ENCODE measurements at places on chromosomes 12 and 14.

DNA sequence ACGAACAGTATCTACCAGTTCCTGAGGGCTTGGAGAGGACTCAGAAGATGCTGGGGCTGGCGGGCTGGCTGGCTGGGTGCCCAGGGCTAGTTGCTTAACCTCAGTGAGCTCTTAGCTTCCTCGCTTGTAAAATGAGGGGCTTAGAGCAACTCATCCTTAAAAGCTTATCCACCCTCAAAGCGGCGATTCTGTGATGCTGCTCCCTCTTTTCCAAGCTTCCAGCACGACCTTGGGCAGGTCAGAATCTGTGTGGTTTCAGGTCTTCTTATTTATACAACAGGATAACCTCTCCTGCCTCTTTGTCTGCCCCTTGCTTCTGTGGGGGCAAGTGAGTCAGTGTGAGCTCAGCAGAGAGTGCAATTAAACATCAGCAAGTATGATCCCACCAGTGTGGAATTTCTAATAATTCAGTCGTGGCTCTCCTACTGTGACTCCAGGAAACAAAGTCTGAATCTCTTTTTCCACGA lies 281.8 kb downstream of the KSR2 start:
- DNase-seq = peak; percentile 82

GRCh38 chr14:51424561-51425251 lies 184.7 kb downstream of the TMX1 start:
- DNase-seq = peak; percentile 72

GRCh38 chr12:58804749-58805148 lies 115.6 kb downstream of the LRIG3 start:
- DNase-seq = no peak

- DNase-seq = peak; percentile 62
Observed at GRCh38 chr12:40152783-40153383, 47.0 kb upstream of the SLC2A13 start.

GRCh38 chr12:124303579-124304313 lies 8.9 kb downstream of the RFLNA start:
- no peak for DNase-seq

- DNase-seq = peak; percentile 74
Observed at GRCh38 chr14:90140956-90141316, 79.1 kb downstream of the KCNK13 start.

DNA sequence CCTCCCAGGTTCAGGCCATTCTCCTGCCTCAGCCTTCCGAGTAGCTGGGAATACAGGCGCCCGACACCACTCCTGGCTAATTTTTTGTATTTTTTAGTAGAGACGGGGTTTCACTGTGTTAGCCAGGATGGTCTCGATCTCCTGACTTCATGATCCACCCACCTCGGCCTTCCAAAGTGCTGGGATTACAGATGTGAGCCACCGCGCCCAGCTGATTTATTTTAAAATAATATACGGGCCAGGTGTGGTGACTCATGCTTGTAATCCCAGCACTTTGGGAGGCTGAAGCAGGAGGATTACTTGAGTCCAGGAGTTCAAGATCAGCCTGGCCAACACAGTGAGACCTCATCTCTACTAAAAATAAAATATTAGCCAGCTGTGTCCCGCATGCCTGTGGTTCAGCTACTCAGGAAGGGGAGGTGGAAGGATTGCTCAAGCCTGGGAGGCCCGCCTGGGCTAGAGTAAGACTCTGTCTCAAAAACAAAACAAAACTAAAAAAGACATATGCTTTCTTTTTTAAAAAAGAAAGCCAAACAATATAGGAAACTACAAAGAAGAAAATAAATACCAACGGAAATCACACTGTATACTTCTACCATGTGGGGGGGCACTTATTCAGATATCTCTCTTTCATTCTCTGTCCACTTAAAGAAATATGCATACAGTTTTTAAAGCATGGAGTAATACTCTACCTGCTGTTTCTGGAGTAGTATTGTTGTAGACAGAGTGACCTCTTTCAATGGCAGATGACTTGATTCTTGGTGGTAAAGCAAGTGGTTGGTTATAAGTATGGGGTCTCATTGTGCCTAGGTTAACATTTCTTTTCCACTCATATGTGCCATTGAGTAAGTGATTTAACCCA lies 930 bp upstream of the MIA2 start:
- DNase-seq = peak; percentile 77

DNA sequence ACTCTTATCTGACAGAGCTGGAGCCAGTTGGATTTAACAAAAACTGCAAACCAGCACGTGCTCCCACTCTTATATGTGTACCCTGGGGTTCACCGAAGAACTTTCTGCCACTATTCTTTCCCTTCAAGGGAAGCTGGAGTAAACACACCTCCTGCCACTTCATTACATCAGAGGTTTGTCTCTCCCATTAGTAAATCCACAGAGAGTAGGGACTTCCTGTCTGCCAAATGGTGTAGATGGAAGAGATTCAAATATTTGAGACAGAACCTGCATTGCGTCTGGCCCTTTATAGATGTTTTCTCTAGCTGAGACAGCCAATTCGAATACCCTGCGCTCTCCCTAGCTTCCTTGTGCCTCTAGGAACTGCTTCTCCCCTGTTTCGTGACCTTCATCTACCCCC lies 29.1 kb upstream of the AEBP2 start:
- DNase-seq = no peak

DNA sequence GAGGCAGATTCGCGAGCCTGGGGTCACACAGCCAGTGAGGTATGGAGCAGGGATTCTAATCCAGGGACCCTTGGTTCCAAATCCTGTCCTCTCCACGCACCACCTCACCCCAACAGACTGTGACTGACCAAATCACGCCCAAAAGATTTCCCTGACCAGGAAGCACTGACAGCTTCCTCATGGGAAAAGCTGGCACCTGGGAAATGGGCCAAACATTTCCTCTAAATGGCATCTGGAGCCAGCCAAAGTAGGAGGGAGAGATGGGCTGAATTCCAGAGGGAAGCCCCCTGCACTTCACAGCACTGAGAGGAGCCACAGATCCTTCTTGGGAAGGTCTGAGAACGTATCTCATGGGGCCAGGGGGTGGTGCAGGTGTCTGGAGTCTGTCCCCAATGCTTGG lies 28.8 kb downstream of the CCDC92 start:
- DNase-seq = no peak

GRCh38 chr12:19129486-19130223 lies at the start of gene PLEKHA5:
Gene PLEKHA5 (plus strand): TSS chr12:19129733. CDS start chr12:19129800, 67 bp downstream.
- DNase-seq = peak; percentile 70

- DNase-seq = no peak
Observed at GRCh38 chr14:34472706-34473279, 10.8 kb upstream of the SPTSSA start.

DNA sequence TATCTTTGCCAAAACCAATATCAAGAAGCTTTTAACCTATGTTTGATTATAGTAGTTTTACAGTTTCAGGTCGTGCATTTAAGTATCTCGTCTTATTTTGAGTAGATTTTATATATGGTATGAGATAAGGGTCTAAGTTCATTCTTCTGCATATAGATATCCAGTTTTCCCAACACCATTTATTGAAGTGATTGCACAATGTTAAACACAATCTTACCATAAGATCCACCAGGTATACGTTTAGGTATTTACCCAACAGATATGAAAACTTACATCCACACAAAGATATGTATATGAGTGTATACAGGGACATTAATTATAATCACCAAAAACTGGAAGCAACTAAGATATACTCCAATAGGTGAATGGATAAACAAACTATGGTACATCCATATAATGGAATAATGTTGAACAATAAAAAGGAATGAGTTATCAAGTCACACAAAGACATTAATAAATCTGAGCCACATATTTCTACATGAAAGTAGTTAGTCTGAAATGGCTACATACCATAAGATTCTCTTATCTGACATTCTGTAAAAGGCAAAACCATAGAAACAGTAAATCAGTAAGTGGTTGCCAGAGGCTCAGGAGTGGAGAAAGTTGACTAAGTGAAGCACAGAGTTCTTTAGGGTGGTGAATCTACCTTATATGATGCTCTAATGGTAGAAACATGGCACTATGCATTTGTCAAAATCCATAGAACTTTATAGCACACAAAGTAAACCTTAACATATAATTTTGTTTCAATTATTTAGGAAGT lies 222.6 kb downstream of the NUAK1 start:
- no peak for DNase-seq

- no peak for DNase-seq
Observed at GRCh38 chr12:104699489-104700190, 242.9 kb downstream of the CHST11 start.

- DNase-seq = peak; percentile 65
Observed at GRCh38 chr12:9049520-9050133, 60.3 kb downstream of the KLRG1 start.

DNA sequence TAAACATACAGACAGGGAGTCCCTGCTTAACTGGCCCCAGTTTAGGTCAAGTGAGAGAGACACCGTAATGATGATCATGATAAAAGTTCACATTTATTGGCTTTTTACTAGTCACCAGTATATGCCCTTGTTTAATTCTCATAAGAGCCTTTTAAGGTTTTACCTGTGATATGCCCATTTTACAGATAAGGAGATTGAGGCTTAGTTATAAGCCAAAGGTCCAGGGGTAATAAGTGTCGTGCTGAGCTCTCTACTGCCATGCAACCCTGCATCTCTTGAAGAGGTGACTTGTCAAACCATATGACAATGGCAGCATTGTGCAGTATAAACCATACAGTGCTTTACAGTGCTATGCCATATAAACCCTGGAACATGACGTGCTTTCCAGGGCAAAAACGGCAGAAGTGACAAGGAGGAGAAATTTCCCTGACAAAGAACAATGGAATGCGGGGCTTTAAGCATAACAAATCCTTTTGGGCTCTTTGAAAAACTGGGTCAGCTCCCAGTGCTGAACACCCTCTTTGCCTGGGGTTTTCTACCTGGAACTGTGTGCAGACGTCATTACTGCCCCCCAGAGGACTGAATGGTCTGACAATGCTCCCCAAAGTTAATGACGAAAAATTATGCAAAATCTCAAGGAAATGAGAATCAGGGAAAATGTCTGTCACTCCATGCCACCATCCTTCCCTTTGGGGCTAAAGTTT lies 59.7 kb upstream of the C14orf132 start:
- DNase-seq = no peak

- peak; percentile 14 for DNase-seq
Observed at GRCh38 chr12:89156862-89157262, 195.4 kb downstream of the DUSP6 start.

DNA sequence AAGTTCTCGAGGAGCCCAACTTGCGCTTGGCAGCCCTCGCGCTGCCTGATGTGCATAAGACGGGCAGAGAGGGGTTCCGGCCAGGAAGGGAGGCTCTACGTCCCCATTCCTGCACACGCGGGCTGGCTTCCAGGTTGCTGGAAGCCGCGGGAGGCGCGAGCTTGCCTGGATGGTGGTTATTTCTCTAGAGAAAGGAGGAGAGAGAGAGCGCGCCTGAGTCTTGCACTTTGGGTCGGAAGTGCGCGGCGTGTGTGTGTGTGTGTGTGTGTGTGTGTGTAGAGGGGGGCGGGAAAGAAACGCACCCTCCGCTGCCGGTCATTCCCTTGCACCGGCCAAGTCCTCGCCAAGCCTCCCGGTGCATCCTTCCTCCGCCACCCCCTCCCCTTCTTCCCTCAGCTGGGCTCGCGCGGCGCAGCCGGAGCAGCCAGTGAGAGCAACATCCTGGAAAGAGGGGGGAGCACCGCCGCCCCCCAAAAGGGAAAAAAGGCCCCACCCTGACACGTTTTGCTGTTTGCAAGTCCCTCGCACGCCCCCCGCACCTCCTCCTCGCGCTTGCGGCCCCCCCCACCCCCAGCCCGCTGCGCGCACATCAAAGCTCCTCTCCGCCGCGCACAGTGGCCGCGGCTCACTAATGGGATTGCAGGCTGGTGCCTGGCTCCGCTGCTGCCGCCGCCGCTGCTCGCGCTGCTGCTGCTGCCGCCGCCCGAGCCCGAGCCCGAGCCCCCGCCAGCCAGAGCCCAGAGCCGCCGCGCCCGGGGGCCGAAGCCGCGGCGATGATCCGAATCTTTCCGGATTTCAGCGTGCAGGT lies 4.4 kb upstream of the NPAS3 start:
- peak; percentile 47 for DNase-seq

DNA sequence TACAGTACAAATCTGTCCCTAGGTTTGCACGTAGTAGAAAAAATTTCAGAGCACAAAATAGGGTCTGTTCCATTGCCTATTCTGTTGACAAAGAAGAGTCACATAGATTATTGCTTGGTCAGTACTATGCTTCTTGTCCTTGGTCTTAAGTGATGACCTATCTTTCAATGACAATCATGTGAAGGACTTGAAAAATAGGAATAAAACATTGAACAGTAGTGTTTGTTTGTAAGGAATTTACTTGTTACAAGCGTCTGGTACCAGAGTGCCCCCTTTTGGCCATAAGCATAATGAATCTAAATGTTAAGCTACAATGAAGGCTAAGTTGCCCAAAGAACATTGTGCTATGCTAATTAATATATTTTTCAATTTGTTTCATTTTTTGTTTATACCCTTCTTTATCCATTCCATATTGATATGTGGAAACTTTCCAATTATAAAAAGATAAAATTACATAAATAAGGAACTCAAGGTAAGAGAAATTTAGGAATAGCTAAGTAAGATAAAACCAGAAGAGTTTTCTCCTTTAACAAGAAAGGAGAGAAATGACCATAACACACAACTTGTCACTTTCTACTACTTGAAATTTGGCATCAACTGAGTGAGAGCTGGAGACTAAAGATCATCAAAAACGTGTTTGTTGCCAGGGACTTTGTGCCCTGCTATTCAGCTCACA lies 204.7 kb downstream of the EPS8 start:
- DNase-seq = peak; percentile 72

GRCh38 chr12:89918172-89918846 lies 209.7 kb upstream of the ATP2B1 start:
- no peak for DNase-seq

DNA sequence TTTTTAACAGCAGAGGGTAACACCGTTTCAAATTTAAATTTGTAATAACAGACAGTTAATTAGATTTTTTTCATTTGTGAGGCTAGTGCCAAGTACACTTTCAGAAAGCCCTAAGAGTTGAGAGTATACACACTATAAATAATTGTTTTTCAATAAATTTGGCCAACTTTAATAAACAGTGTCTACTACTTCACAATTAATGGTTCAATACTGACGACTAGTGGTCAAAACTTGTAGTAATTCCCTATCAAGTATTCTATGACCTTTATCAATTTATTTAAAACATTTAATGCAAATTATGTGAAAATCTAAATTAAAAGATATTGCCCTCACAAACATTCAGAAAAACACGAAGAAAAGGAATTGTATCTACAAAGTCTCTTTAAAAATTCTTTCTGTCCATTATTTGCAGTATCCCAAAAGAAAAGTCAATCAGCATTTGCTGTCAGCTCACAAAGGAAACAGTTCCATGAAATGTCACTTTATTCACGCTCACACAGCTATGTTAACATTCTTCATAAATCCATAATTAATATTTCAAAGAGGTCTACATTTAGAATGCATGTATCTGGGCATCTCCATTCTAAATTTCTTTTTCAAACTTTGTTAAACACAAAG lies 91.2 kb downstream of the CEP128 start:
- peak; percentile 61 for DNase-seq

DNA sequence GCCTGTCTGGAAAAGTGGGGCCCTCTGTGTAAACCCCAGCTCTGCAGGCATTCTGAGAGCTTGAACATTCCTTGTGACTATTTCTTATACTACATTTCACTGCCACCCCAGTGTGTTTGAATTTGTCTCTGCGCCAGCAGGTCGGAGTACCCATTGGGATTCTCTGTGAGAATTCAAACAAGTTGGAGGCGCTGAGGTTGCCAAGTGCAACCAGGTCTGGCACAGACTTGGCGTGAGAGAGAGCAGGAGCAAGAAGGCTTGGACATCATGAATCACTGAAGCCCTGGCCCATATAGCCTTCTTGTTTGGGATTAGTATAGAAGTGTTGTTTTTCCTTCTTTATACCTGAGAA lies 33.0 kb upstream of the ATP2A2 start:
- DNase-seq = no peak

Measured in astrocyte of the spinal cord (primary cell).